ENCODE measurements at places on chromosomes 12 and 14. TPM values are rescaled to one million over a fixed set of nuclear protein-coding genes. Genes with fewer than 3 reads are reported as not detected.

CARMIL3 gene
- total RNA-seq, result 0.11 TPM

LHX5 gene
- not detected for total RNA-seq

DNA sequence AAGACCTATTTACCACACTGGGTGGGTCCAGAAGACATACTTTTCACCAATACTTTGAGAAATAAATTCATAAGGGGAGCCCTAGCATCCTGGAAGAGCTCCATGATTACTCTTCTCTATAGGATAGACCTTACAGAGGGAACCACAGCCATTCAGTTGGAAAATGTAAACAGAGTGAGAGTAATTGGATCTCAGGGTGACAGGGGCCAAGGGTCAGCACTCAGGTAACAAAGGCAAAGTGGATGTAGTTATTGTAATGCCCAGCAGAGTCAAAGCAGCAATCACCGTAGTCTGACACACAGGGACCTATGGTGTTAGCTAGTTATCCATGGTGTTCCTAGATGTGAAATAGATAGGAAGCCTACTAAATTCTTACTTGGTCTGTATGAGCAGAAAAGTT lies 10.8 kb upstream of the GTF2A1 start:
- no peak for DNase-seq
- no peak overlapping the region for H3K27ac ChIP-seq

WNT1 gene
- not detected for total RNA-seq

ARHGAP9 gene
- 4.2 TPM for total RNA-seq

Measured in left ventricle myocardium inferior (tissue), 1 donor.